ENCODE measurements at places on chromosomes 16 and 17.

DNA sequence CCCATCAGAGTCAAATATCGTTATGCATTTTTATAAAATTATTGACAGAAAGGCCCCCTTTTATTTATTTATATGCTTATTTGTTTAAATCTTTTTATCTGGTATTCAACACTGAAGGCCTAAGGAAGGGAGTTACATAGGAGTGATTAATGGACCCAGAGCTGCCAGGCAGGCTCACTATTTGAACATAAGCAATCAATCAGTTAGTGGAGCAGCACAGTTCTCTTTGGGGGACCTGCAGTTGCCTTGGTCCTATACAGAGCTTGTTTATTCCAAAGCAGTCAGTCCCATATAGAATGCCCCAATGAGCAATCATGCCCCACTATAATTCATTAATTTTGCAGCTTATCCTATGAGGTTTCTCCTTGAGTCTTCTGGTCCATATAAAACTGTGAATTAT lies 389.4 kb upstream of the GOT2 start:
- no peak for DNase-seq

DNA sequence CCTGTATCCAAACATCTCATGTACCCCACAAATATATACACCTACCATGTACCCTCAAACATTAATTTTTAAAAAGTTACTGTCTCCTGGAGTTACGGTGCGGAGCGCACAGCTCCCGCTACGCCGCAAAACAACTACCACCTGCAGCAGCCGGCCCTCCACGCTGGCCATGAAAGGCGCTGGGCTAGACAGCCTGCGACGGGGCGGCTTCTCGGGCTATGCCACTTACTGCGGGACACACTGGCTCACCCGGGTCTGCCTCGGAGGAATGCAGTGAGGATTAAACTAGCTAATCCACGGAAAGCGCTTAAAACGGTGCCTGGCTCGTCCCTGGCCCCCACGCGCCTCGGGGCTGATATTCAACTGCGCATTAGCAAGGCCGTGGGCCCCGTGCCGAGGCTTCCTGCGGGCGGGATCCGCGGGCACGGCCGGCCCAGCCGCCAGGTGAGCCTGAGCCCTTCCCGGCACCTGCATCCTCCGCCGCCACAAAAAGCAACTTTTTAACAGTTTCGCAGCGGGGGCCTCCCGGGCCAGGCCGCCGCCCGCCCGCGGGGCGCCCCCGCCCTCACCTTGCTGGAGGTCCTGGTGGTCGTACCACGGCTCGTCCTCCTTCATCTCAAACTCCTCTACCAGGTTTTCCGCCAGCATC lies 633 bp downstream of the CDR2 start:
- no peak for DNase-seq

- DNase-seq, result no peak
These were observed 77.0 kb downstream of the CDH11 start for GRCh38 chr16:65044873-65045272.

- no peak for DNase-seq
These were observed 4.7 kb upstream of the TEKT3 start for GRCh38 chr17:15346066-15346595.

DNA sequence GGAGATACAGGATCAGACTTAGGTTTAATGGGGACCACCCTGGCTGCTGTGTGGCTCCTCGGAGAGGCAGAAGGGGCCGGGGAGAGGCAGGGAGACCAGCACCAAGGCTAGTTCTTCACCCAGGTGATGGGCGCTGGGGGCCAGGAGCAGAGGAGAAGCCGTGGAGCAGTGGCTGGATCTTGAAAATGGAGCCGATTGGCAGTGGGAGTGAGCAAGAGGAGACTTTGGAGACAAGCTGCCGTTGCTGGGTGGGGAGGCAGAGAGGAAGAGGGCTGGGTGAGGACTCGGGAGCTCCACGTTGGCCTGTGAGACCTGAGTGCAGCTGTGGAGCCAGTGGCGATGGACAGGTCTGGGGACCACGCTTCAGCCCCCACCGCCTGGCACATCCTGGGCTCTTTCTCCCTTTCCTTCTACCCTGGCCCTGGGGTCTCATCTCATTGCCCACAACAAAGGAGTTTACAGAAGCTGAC lies 9.0 kb downstream of the RAB11FIP4 start:
- no peak for DNase-seq

DNA sequence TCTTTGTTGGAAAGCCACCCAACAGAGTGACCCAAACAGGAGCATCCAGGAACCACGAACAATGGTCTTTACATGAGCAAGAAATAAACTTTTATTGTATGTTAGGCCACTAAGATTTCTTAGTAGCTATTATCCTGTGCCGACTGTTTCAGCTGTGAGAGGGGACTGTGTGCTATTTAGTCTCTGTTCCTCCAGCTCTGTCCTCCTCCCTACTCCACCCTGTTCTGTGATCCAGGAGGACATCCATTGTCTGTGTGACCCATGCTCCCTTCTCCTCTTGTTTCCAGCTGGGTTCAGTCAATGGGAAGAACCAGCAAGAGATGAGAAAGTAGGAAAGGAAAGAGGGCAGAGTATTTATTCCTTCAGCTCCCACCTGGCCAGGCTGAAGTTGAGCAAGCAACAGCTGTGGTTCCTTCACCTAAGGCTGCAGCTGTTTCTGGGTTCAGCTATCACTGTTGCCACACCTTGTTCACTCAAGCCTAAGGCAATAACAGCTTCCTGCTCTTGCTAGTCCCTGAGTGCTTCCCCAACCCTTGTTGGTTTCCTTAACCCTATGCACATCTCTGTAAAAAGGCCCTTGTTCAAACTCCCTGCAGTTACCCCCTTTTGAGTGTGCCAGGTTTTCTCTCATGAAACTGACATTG lies 14.9 kb upstream of the B4GALNT2 start:
- DNase-seq, result no peak

All from COLO829 (cell line).